ENCODE measurements at places on chromosomes 2 and 18.

DNA sequence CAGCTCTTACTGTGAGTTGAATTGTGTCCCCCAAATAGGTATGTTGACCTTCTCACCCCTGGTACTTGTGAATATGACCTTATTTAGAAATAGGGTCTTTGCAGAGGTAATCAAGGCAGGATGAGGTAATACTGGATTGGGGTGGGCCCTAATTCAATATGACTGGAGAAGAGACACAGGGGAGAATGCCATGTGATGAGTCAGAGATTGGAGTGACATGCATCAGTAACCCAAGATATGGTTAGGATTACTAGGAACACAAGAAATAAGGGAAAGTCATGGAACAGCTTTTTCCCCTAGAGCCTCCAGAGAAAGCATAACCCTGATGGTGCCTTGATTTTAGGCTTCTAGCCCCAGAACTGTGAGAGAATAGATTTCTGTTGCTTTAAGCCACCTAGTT, 37.0 kb upstream of the ATP5MC3 start:
- DNase-seq, result no peak

GRCh38 chr2:15893689-15894480, 46.5 kb upstream of the MYCN start:
- no peak for DNase-seq

- DNase-seq, result no peak
Measured at GRCh38 chr18:773980-774624, 37.9 kb downstream of the YES1 start.

DNA sequence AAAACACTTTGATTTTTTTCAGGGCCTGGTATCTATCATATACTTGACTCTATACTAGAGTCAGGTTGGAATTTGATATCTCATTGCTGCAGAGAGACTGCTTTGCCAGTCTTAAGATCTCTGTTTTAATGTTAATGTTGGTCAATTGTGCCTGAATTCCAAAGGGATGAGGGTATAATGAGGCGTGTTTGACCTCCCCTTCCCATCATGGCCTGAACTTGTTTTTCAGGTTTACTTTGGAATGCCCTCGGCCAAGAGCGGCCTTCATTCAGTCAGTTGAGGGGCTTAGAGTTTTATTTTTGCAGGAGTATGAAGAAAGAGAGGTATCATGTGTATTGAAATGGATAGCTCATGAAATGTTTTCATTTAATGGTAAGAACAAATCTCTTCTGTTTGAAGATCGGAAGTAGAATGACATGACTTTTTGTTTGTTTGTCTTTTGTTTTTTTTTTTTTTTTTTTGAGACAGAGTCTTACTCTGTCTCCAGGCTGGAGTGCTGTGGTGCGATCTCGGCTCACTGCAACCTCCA, 119.0 kb downstream of the KIAA1328 start:
- DNase-seq, result no peak

GRCh38 chr2:240210198-240210965, 69.9 kb upstream of the OTOS start:
- no peak for DNase-seq

All from HS-5 (cell line).